Esophagus muscularis mucosa (tissue), 4 donors: ENCODE measurements at places on chromosomes 7 and 10. TPM values are rescaled to one million over a fixed set of nuclear protein-coding genes. Genes with fewer than 3 reads are reported as not detected.

DNA sequence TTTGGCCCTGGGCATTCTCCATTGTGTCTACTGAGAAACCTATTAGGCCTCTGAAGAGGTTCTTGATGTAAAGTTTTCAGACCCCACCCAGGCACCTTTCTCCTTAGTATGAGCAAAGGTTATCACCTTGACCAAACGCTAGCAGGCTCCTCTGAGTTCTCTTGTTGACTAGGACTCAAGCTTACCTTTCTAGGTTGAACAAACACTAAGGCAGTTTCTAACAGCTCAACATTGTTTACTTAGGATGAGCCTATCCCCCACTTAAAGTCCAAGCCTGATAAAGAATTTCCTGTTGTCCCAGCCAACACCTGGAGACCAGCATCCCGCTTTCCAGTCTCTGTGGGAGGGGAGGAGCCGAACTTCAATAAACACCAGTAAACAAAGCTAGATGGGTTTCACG lies 26.3 kb upstream of the ITGB8 start:
- H3K27ac ChIP-seq, result no peak overlapping the region
- H3K4me3 ChIP-seq, result no peak overlapping the region
- no peaks in the 10 kb centered on the region for H3K36me3 ChIP-seq
- no peak for DNase-seq
- no peaks in the 10 kb centered on the region for H3K27me3 ChIP-seq

The SORBS1 gene
- 1,953 TPM for total RNA-seq

GRCh38 chr7:26398427-26398755 lies 106.7 kb downstream of the SNX10 start:
- DNase-seq, result no peak
- H3K27me3 ChIP-seq, result no peaks in the 10 kb centered on the region
- H3K27ac ChIP-seq, result peak overlapping the region; percentile 79
- H3K4me1 ChIP-seq, result peaks cover 24% of the 10 kb centered on the region
- no peaks in the 10 kb centered on the region for H3K36me3 ChIP-seq

GRCh38 chr7:137994216-137994615 lies 7.7 kb downstream of the CREB3L2 start:
- no peak overlapping the region for H3K4me3 ChIP-seq
- no peaks in the 10 kb centered on the region for H3K27me3 ChIP-seq
- H3K27ac ChIP-seq, result peak overlapping the region; percentile 78

- no peak overlapping the region for H3K4me3 ChIP-seq
- H3K36me3 ChIP-seq, result no peaks in the 10 kb centered on the region
- H3K27ac ChIP-seq, result no peak overlapping the region
- H3K4me1 ChIP-seq, result no peaks in the 10 kb centered on the region
- no peaks in the 10 kb centered on the region for H3K27me3 ChIP-seq
Observed at GRCh38 chr10:1347962-1348772, 292.0 kb downstream of the WDR37 start.

GRCh38 chr10:125217990-125218675 lies 57.8 kb upstream of the CTBP2 start:
- no peaks in the 10 kb centered on the region for H3K27me3 ChIP-seq
- H3K4me3 ChIP-seq, result no peak overlapping the region
- DNase-seq, result no peak

DNA sequence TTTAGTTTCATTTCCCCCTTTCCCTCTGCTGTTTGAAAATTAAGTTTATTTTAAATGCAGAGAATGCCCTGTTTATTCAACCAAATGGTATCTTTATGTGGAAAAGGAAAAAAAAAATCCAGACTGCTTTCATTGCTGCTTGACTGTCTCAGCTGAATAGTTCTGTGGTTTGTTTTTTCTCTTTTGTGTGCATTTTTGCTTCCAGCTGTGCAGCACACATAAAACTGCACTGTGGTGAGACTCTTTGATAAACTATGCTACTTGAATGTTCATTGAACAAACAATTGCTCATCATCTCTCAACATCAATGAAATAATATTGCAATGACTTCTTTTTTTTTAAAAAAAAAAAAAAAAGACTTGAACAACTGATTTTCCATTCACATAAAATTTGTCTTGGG lies 78.6 kb upstream of the GLI3 start:
- H3K4me1 ChIP-seq, result no peaks in the 10 kb centered on the region
- no peak overlapping the region for H3K4me3 ChIP-seq
- no peaks in the 10 kb centered on the region for H3K36me3 ChIP-seq
- DNase-seq, result no peak
- H3K27me3 ChIP-seq, result no peaks in the 10 kb centered on the region
